ENCODE measurements at places on chromosomes 1 and 21. TPM values are rescaled to one million over a fixed set of nuclear protein-coding genes. Genes with fewer than 3 reads are reported as not detected.

- no peak overlapping the region for H3K4me3 ChIP-seq
- H3K36me3 ChIP-seq: no peaks in the 10 kb centered on the region
- DNase-seq: no peak
- no peak overlapping the region for H3K27ac ChIP-seq
Measured at GRCh38 chr1:234844479-234845031, 234.6 kb upstream of the IRF2BP2 start.

DNA sequence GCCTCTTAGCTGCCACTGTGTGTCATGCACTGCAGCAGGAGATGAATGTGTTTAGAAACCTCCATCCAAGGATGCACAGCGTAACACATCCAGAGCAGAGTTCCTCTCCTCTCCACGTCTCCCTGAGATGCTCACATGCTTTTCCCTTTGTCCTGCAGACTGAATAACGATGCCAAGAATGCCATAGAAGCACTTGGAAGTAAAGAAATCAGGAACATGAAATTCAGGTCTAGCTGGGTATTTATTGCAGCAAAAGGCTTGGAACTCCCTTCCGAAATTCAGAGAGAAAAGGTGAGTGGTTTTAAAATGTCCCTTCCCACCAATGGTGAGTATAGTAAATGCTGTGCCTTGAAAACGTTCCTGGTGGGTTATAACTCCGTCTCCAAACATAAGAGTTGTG, 13.4 kb upstream of the MX2 start:
- no peaks in the 10 kb centered on the region for H3K4me1 ChIP-seq
- H3K36me3 ChIP-seq: no peaks in the 10 kb centered on the region
- H3K4me3 ChIP-seq: no peak overlapping the region

GRCh38 chr1:16207318-16208269, 4.9 kb downstream of the ARHGEF19 start:
- peaks cover 12% of the 10 kb centered on the region for H3K4me1 ChIP-seq
- no peak for DNase-seq
- H3K4me3 ChIP-seq: peak overlapping the region; percentile 54
- H3K27me3 ChIP-seq: peaks cover 13% of the 10 kb centered on the region
- no peaks in the 10 kb centered on the region for H3K36me3 ChIP-seq

GRCh38 chr1:118209648-118210047, 24.6 kb upstream of the SPAG17 start:
- no peaks in the 10 kb centered on the region for H3K36me3 ChIP-seq
- H3K27me3 ChIP-seq: no peaks in the 10 kb centered on the region
- no peak overlapping the region for H3K27ac ChIP-seq
- H3K4me1 ChIP-seq: no peaks in the 10 kb centered on the region
- no peak for DNase-seq
- no peak overlapping the region for H3K4me3 ChIP-seq

DNA sequence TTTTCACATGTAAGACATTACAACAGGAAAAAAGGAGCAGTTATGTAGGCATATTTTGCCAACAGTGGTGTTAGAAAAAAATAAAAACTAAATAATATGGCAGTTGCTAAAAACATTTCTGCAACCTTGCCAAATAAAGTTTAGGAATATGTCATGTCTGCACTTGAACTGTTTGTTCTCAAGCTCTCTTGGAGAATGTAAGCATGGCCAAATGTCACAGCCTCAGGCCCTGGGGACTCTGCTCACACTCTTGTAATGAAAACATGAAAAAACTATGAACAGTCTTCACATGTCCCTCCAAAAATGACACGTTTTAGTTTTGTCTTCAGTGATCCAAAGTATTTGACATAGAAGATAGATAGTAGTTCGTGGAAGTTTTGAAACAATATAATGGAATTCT, 753.3 kb downstream of the LTN1 start:
- DNase-seq: no peak
- no peaks in the 10 kb centered on the region for H3K27me3 ChIP-seq

NUP133 gene
- 65.3 TPM for total RNA-seq

APOBEC4 gene
- not detected for total RNA-seq

CFHR2 gene
- not detected for total RNA-seq

BARHL2 gene
- total RNA-seq: not detected
